ENCODE measurements at places on chromosomes 1 and 21.
A peak's percentile ranks its signal among the peaks of the same experiment; 100 is the strongest.

- no peak for DNase-seq
Measured at GRCh38 chr1:87524021-87524754, 195.5 kb downstream of the LMO4 start.

DNA sequence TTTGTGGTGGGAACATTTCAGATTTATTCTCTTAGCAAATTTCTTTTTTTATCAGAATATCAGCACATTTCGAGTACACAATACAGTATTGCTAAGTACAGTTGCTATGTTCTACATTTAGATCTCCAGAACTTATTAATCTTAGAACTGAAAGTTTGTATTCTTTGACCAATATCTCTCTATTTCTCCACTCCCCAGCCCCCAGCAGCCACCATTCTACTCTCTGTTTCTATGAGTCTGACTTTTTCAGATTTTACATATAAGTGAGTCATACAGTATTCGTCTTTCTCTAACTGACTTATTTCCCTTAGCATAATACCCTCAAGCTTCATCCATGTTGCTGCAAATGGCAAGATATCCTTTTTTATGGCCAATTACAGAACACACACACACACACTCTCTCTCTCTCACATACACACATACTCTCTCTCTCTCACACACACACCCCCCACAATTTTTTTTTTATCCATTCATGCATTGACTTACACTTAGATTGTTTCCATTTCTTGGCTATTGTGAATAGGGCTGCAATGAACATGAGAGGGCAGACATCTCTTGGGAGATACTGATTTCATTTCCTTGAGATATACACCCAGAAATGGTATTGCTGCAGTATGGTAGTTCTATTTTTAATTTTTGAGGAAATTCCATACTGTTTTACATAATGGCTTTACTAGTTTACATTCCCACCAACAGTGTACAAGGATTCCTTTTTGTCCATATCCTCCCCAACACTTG lies 15.7 kb downstream of the RPTN start:
- no peak for DNase-seq

DNA sequence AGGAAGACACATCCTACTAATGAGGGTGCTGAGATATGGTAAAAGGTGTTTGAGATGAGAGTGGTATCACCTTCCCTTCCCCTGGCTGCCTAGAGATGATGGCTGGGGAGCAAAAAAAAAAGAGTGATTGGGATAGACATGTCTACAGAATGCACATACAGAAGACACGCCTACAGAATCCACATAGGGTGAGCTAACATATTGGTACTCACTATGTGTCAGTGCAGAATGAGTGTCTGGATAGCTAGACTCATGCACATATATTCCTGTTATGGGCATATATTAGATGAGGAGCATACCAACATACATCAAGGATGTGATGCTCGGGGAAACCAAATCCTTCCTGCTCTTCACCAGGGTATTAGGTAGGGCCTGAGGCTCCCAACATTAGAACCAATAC lies 16.2 kb downstream of the CD34 start:
- DNase-seq = no peak

DNA sequence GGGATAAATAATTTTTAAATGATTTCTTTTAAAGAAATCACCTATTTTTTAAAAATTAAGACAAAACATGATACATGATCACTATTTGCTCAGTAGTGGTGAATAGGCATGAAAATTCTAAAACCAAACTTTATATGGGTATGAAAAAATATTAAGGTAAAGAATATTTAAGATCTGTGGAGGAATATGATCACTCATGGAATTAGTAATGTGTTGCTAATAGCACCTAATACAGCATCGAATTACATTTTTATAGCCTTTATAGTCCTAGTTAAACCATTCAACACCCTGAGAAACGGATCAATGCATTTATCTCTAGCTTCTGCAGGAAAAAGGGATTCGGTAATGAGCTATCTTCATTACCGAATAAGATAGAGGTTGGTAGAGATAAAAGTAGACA lies 373.9 kb downstream of the LRRIQ3 start:
- no peak for DNase-seq

- DNase-seq = peak; percentile 95
Measured at GRCh38 chr1:160261556-160261892, 825 bp downstream of the DCAF8 start.

DNA sequence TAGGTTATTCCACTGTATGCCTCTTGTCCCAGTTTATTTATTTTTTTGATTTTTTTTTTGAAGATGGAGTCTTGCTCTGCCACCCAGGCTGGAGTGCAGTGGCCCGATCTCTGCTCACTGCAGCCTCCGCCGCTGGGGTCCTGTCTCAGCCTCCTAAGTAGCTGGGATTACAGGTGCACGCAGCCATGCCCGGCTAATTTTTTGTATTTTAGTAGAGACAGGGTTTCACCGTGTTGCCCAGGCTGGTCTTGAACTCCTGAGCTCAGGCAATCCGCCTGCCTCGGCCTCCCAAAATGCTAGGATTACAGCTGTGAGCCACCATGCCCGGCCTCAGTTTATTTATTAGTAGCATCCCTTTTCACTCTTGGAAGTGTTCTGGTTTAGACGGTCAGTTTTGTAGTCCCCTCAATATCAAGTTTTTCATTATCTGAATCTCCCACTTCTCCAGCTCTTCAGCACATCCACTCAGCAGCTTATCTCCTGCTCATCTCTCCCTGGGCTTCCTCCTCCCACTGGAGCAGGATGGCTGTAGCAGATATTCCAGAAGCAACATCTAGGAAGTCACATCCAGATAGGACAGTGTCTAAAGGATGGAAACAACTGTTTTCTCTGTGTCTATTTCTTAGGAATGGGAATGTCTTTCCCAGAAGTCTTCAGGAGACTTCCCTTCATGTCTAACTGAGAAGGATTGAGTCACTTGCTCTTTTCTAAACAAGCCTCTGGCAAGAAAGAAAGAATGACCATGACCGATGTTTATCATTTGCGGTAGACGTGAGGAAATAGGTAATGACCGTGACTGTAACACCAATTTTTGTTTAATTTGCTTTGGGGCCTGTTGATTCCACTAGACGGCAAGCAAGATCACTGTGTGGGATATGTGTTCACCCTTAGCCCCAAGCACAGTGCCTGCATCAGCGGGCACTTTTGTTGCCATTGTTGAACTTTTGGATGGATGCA lies 14.4 kb downstream of the CCDC190 start:
- DNase-seq = no peak

DNA sequence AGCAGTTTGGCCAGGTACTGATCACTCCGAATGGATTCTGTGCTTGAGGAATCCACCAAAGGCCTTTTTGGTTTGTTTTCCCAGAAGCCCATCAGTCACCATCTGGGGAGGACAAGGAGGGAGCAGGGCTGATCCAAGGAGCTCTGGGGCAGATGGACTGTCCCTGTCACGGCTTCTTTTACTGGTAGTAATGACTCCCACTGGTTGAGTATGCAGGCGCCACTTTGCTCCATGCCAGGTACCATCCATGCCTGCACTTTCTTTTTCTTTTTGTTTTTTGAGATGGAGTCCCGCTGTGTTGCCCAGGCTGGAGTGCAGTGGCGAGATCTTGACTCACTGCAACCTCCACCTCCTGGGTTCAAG lies 101.7 kb downstream of the UBIAD1 start:
- peak; percentile 35 for DNase-seq

- DNase-seq = no peak
Measured at GRCh38 chr21:33936301-33937038, 20.9 kb upstream of the ATP5PO start.

GRCh38 chr1:83769072-83769471 lies 229.9 kb downstream of the TTLL7 start:
- DNase-seq = no peak

DNA sequence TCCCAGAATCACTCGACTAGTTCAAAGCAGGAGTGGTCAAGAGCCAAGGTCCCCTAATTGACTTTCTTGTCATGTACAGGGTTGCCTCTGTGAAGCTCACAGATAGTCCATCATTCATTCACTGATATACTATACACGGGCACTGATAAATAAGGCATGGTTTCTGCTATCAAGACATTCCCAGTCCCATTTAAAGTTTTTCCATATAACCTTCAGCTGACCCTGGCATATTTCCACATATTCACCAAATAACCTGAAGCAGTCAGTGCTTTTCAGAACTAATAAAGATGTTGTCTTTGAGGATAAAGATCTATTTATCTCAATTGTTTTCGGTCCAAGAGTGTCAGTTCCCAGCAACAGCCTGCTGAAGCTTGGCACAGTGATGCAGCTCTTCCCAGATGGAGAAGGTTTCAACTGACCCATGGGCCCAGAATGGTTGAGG lies 173.4 kb downstream of the ZZZ3 start:
- no peak for DNase-seq
